Effector memory CD8-positive, alpha-beta T cell (primary cell): ENCODE measurements at places on chromosomes 1 and 21.

GRCh38 chr21:28066076-28066475, 926.6 kb downstream of the LTN1 start:
- no peak for DNase-seq

DNA sequence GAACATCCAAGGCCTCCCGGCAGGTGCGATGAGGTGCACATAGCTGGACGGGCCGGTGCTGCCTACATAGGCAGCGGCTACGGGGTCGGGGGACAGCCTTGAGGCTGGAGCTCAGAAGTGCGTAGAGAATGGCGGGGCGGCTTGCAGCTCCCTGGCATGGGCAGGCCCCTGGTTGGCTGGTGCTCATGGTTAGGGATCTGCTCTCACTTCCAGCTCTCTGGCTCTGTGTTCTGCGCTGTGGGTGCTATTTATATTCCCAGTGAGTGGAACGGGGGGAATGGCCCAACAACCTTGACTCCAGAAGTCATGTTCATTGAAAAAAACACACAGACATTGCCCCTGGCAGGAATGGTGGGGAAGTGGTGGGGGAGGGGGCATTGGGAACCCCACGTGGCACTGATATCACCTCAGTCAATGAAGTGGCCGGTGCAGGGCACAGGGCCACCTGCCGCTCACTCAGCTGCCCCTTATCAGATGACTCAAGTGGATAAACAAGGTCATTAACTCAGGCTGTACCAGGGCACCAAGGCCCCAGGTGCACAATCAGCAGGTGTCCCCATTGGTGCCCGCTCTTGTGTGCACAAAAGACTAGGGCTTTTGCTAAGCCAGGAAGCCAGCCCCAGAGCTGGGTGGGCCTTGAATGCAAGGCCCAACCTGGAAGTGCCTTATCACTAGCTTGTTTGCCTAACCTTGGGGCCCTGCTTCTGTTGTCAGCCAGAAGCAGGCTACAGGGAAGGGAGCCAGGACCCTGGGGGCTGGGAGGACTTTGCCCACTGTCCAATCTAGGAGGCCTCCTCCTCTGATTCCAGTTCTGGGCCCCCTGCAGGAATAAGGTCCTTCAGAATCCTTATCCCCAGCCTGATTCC, at the start of gene NR0B2:
TSS of gene NR0B2 (minus strand) at position 222 of the 866 bp plus-strand sequence. CDS start at position 187, 35 bp downstream.
- no peak for DNase-seq

DNA sequence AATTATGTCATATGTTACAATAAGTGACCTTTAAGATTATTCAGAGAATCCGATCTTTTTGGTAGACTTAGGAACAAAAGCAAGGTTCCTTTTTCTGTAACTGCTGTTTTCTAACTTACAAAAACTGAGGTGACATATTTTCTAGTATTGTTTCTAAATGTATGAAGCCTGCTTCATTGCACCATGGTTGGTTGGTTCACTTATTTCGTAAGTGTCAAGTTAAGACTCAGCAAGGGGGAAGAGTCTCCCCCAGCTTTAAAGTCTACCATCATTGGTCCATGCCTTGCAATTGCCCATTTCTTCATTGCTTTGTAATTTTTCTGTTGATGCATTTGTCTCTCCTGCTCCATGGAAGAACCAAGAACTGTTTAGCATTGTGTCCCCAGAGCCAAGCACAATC, 136.9 kb downstream of the DISC1 start:
- no peak for DNase-seq

DNA sequence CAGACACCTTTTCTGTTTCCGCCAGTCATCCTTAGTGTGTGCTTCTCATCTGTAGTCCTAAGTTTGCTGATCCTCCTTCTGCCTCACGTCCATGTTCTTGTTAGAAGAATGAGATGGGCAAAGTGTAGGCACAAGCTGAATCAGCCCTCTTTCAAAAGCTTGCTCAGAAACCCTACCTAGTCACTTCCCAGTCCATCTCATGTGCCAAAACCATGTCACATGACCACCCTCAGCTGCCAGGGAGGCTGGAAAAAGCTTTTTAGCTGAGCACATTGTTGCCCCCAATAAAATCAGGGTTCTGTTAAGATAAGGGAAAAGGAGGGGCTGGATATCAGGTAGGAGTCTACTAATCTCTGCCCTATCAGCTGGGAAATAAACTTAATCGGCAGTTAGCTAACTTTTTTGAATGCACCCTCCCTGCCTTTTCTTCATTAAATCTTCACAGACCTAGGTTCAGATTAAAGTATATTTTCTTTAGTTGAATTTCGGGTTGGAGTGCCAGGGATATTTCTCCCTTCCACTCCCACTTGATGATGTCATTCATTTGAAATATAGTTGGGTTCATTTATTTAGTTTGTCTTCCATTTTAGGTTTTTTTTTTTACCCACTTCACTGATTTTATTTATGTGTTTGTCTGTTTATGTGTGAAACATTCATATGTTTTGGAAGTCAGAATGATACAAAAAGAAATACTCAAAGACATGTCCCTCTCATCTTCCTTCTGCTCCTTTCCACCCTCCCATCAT, 129.2 kb downstream of the ROR1 start:
- no peak for DNase-seq

DNA sequence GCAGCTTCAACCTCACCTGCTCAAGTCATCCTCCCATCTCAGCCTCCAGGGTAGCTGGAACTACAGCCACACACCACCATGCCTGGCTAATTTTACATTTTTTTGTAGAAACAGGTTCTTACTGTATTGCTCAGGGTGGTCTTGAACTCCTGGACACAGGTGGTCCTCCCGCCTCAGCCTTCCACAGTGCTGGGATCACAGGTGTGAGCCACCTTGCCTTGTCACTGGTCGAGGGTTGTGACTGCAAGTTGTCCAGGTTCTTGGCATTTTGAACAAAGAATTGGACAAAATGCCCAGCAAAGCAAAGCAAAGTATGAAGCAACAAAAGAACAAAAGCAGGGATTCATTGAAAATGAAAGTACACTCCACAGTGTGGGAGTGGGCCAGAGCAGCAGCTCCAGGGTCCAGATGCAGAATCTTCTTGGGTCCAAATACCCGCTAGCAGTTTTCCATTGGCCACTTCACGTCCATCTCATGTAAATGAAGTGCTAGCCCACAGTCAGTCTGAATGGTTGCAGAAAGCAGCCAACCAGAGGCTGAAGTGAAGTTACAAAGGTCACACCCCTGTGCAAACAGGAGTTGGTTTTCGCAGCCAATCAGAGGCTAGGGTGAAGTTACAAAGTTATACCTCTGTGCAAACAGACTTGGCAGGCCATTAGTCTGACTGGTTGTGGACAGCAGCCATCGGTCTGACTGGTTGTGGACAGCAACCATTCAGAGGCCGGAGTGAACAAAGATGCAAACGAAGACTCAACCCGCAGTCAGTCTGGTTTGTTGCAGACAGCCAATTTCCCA, 109.5 kb upstream of the KIF26B start:
- no peak for DNase-seq

DNA sequence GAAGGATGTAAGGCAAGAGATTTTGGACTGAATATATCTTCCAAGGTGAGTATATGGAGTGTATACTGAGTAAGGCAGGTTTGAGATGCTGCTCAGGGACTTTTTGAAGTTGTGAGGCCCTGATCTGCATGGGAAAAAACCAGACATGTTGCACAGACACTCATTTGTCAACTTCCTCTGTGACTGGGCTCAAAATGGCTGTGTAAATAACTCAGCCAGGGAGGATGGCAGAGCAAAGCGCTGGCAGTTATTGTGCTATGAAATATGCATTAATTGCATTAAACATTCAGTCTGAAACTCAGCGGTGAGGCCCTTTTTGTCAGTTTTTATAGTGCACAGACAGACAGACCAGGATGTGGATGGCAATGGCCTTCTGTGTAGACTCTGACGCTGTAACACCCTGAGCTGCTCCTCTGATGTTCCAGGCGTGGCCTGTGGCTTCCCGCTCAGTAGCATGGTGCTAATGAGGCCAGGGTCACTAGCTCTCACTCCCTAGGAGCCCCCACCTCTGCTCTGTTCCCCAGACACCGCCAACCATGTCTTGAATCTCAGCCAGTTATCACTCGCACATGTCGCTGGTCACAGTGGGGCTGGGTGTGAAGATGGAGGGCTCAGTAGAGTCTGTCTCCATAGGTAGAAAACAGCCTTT, 307.0 kb upstream of the PROX1 start:
- no peak for DNase-seq

- DNase-seq, result no peak
Observed at GRCh38 chr1:153633161-153633753, 609 bp upstream of the CHTOP start.

GRCh38 chr21:31331231-31331630, 12.8 kb downstream of the TIAM1 start:
- DNase-seq, result no peak

GRCh38 chr1:110677526-110677925, 2.8 kb upstream of the KCNA3 start:
- no peak for DNase-seq

DNA sequence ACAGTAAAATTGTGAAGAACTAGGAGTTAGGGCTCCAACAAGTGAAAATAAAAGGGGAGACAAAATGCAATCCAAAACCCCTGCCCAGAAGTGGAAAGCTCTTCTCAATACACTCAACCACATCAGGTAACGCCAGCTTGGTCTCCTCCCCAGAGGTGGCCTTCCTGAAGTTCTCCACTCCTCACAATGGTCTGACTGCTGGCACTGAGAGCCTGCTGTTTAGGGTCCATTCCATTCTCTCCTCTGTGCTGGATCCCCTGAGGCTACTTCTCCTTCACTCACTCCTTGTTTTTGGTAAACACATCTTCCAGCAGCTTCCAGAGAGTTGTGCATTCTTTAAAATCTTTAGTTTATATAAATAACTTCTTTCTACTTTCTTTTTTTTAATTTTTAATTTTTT, 189.5 kb downstream of the KCNT2 start:
- no peak for DNase-seq

DNA sequence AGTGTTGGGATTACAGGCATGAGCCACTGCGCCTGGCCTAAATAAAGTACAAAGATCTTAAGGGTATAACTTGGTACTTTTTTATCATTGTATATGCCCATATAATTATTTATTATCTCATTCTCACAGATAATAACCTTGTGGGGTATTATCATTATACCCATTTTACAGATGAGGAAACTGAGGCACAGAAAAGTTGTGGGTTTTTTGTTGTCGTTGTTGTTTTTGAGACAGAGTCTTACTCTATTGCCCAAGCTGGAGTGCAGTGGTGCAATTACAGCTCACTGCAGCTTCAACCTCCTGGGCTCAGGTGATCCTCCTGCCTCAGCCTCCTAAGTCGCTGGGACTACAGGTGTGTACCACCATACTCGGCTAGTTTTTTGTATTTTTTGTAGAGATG, 4.1 kb downstream of the CGN start:
- no peak for DNase-seq

- no peak for DNase-seq
Observed at GRCh38 chr1:50841791-50842387, 118.2 kb downstream of the FAF1 start.

GRCh38 chr1:170910273-170910672, 25.1 kb upstream of the MROH9 start:
- no peak for DNase-seq

DNA sequence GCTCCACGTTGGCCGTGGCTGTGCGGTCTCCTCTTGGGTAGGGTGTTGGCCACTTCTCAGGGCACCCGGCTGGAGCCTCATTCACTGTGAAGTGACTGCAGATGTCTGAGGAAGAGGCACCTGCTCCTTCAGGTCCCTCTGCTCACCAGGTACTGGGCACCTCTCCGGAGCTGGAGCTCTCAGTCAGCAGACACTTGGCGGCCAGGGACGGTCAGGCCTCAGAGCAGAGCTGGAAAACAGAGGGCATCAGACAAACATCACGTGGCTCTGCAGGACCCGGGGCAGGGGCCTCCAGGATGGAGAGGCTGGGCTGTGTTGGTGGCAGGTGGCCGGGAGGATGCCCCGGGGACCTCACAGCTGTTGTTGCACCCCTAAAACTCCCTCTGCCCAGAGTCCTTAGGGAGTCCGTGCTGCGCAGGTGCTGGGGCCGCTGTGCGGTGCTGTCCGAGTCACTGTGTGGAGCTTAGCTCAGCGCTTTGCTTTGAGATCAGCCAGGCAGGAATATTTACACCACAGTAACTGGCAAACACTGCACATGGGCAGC, 59.7 kb downstream of the SLX9 start:
- no peak for DNase-seq

DNA sequence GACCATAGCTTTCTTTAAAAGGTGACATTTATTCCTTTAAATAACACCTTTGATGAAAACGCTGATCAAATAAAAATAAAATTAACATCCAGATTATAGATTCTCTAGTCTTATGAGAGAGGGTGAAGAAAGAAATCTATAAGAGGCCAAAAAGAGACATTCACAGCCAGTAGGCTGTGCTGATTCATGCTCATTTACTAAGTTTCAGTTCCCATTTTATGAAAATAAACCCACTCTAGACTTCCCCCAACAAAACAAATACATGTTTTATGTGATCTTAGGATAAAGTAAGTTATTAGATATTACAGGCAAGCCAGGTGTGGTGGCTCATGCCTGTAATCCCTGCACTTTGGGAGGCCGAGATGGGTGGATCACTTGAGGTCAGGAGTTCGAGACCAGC, 21.1 kb downstream of the ESRRG start:
- DNase-seq, result no peak

GRCh38 chr1:63878932-63879331, 105.1 kb downstream of the ROR1 start:
- DNase-seq, result no peak

DNA sequence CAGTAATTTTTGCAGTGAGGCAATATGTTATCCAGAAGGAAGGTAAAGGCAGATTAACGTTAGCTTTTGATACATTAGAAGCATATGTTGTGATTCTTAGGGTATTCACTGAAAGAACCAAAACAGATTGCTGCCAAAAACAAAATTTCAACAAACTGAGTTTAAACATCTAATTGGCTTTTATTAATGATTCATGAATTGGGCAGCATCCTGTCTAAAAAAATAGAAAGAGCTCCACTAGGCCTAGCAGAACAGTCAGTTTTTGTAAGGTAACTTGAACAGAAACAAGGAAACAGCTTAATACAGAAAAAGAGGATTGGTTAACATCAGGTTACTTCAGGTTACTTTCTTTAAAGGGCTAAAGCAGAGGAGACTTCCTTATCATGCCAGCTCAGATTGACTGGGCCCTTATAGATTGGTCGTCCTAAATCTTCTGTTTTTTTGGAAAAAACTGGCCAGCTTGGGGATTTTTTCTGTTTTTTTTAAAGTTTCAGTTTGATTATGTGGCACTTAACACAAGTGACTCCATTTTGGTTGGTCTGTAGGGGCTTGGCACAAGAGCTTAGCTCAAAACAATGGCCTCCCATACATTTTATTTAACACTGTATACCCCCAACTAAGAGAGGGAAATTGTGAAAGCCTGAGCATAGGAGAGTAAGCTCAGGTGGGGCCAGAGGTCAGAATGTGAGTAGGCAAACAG, 36.8 kb upstream of the GALNT2 start:
- no peak for DNase-seq

DNA sequence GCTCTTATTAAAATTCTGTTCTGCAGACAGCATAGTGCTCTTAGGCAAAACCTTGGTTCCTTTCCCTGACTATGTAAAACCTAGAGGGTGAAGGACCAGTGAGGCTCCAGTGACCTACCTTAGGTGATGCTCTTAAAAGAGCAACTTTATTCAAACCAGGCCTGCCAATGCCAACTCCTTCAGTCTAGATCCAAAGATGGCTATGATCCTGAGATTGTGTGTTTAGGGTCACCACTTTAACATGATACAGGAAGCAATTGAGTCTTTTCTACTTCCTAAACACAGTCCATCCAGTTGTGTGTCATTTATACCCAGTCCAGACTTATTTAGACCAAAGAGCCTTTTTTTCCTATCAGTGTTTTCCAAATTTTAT, 10.8 kb downstream of the MCL1 start:
- DNase-seq, result no peak
